Stimulated activated CD4-positive, alpha-beta T cell treated with anti-CD3 and anti-CD28 coated beads, Interleukin-1b, Interleukin-23, amount 100 ng/mL, for 1 hour (primary cell): ENCODE measurements at places on chromosomes 6 and 20.

GRCh38 chr6:113632220-113632864, 224.8 kb upstream of the MARCKS start:
- no peak for DNase-seq

GRCh38 chr6:36875250-36875633, 639 bp upstream of the PPIL1 start:
- DNase-seq: no peak

- DNase-seq: no peak
Measured at GRCh38 chr6:155645325-155645724, 189.7 kb upstream of the NOX3 start.

DNA sequence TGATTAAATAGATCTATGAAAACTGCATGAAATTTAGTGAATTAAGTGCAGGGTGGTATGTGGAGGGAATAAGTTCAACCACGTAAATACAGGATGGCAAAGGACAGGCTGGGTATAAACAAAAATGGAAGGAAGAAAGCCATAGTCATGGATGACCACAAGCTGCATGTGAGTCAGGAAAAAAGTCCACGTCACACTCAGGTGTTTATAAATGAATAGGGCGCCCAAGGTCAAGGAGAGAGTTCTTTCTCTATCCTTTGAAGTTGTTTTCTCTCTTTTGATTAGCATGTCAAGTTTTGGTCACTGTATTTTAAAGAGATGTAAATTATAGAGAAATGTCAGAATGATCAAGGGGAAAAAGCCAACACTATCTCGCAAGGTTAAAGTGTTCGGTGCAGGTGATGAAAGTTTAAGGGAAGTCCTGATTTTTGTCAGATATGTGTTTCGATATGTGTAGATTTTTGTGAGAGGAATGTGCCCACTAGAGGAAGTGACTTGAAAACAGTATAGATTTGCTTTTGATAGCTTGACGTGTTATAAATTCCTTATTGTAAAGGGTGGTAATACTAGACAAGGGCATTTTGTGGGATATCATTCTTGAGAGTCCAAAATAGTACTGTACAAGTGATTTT, 58.7 kb downstream of the MAP3K4 start:
- no peak for DNase-seq

DNA sequence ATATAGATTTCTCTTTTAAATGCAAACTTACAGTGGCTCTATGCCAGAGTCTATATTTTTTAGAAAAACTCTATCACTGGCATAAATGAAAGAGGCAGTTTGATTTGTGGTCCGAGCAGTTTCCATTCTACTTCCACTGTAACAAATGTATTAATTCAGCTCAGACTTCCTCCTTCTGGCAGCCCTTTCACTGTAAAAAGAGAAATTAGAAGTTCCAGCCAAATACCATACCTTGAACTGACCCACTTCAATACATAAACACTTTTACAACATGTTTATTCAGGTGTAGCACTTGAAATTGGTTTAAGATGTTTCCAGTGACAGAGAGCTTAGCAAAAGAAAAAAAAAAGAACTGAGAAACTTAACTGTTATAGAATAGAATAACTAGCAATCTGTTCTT, 99.3 kb downstream of the BMP5 start:
- DNase-seq: no peak

DNA sequence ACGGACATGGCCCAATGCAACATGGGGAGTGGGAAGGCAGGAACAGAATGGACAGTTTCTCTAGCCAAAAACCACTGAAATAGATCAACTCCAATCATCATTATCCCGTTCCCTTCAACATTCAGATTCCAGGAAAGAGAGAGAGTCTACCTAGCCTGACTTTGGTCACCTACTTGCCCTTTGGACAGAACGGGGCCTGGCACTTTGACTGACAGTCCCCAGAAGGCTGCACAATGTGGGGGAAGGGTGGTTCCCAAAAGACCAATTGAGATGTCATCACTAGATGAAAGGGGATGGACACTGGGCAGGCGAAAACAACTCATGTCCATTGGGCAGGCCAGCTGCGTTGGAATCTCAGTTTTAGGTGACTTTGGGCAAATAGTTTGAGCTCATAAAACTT, 15.0 kb upstream of the KIF16B start:
- no peak for DNase-seq
